AG08396 (cell line): ENCODE measurements at places on chromosomes 2 and 18.

GRCh38 chr2:3040496-3041140 lies 337.0 kb downstream of the EIPR1 start:
- no peak for DNase-seq

DNA sequence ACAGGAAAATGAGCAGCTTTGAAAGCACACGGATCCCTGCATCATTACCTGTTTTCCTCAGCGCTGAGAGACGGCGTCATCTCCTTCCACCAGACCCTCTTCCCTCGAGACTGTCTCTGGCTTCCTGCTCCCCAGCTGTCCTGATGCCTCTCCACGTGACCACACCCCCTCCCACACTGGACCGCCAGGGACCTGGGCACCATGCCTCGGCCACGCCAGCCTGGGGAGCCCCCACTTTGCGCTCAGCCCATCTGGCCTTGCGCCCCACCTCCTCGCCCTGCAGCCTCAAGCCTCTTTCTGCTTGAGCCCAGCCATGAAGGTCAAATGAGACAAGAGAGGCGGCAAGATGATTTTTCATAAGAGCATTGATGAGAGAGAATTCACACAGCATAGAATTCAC lies 66.0 kb upstream of the ACKR3 start:
- DNase-seq: no peak

DNA sequence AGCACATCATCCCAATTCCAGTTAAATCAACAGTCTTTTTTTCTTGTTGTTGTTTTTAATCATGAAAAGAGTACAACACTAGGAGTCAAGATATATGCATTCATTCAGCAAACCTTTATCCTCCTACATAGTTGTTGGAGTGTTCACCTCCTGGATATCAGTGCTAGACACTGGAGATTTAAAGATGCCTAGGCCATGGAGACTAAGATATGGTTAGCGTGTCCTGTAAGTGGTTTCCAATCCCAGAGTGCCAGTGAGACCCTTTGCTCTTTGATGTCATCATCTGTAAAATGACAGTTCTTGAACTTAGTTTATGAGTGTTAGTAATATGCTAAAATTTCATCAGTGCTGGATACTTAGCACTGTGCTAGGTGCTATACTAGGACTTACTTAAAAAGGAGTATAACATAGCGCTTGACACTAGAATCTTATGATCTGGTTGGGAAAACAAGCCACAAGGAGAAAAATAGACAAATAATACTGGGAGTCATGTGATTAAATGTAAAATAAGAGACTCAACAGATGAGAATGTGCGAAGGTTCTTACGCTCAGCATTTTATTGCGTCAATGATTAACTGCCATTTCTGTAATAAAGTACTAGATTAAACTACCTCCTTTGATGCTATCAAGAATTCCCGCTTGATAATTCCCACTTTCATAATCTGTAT lies 31.5 kb downstream of the BABAM2 start:
- no peak for DNase-seq

- DNase-seq: no peak
These were observed 111.2 kb upstream of the PPP1CB start for GRCh38 chr2:28640260-28640907.

DNA sequence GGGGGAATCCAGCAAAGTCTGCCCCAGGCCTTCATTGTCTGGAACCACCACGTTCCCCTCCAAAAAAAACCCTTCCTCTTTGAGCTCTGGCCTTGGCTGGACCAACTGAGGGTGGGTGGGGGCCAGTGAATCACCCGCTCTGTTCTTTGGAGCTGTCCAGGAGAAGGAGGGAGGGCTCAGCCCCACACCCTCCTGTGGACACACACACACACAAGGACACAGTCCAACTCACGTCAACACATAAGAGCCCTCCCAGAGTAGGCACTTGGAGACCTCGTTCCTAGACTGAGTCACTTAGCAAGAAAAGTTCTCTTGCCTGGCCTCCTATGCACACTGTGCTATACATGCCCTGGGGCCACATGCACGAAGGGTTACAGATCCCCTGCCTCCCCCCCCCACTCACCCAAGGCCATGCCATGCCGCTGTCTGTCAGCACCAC lies 1.2 kb upstream of the TNS1 start:
- peak; percentile 64 for DNase-seq

GRCh38 chr2:162258686-162259085 lies 15.4 kb upstream of the FAP start:
- DNase-seq: no peak

DNA sequence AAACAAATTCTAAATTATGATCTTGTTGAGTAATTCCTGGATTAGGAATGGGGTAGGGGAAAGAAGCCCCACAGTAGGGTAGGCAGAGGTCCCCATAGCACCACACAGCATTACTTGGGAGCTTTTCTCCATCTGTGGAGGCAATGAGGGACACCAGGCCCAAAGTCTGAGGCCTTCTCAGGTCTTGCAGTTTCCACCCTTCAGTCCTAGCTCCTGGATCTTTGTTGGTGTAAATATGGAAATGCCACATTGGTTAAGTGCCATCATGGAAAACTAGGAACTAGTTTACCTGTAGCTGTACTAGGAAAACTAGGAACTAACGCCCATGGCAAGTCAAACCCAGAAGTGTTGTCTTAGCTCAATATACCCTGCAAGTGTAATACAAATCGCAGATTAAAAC lies 113.3 kb upstream of the DAPL1 start:
- no peak for DNase-seq

- DNase-seq: peak; percentile 8
These were observed 755 bp downstream of the SPAST start for GRCh38 chr2:32064021-32064601.

DNA sequence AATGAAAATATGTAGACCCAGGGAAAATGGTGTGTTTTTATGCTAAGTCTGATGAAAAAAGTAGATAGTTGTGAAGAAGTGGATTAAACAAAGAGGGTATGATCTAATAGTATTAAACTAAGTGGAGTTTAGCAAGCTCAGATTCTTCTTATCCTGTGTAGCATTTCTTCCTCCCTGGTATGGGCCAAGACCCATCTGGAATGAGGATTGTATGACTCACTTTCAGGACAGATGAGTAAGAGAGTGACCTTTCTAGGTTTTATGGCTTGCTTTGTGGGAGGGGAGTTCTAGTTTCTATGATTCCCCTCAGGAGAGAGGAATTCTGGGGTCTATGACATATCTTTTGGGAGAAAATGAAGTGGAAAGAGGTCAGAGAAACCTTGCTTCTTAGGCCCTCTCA lies 550.1 kb downstream of the SPAG16 start:
- DNase-seq: peak; percentile 39

DNA sequence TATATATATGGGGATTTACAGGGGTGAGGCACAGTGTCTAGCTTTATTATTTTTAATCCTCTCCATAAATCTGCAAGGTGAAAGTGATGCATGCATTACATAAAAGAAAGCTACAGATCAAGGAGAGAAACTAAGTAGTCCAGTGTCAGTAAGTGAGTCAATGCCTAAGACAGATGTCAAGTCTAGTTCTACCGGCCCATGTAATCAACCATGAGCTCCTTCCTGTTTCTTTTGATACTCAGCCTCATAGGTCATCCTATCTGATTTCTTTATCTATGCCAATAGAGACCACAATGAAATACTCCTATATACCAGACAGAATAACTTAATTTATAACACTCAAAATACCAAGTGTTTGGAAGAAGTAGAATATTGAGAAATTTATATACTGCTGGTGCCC lies 20.2 kb upstream of the GYPC start:
- no peak for DNase-seq

DNA sequence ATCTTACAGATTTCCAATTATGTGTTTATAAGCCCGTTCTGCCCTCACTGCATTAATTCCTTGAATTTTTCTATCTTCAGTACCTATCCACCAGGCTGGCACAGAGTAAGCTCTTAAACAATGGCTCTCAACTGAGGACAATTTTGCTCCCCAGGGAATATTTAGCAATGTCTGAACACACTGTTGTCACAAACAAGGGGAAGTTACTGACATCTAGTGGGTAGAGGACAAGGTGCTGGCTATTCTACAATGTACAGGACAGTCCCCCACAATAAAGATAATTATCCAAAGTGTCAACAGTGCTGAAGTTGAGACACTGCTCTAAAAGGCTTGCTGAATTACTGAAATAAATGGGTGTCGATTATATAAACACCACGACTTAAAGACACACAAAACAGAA lies 5.0 kb downstream of the NDUFS1 start:
- DNase-seq: no peak

DNA sequence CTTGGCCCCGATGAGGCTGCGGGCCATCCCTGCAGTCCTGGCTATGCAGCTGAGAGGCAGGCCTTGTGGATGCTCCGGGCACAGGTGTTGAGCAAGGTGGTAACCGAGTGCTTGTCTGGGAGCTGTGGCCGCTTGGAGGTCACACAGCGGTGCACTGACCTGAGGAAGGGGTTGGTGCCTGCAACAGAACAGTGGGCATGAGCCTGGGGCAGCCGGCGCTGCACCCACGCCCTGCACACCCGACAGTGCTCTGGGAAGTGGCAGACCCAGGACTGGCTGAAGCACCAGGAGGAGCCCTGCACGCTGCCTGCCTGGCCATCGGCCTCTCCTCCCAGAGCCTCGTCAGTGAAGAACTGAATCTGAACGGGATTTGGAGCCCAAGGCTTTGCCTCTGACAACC lies 8.2 kb upstream of the POTEE start:
- DNase-seq: no peak

- peak; percentile 58 for DNase-seq
These were observed 92.2 kb upstream of the MBOAT2 start for GRCh38 chr2:9095690-9096089.

DNA sequence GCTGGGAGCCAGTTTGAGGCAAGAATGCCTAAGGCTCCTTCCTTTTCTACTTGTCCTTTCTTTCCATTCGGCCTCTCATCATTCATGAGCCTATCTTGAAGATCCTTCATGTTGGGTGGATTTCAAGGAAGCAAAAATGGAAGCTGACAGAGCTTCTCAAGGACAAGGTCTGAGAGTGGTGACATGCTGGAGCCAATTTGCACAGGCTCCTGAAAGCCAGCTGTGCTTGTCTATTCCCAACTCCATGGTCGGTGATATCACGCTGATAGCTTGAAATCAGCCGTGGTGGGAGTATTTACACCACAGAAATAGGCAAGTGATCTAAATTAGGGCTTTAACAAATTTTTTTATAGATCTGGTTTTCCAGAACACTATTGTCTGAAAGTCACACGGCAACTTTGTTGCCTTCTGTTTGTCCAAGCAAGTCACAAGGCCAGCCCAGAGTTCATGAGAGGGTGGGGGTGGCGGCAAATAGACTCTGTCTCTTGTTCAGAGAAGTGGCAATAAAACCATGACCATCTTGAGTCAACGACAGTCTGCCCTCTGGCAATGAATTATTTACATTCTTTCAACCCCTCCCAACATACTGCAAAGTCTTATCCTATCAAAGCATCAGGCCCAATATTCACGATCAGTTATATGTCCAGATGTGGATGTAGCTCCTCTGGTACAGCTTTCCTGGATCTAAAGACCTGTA lies 49.9 kb upstream of the SLC35F5 start:
- no peak for DNase-seq

- DNase-seq: no peak
These were observed 41.9 kb downstream of the TRAPPC8 start for GRCh38 chr18:31901063-31901462.

DNA sequence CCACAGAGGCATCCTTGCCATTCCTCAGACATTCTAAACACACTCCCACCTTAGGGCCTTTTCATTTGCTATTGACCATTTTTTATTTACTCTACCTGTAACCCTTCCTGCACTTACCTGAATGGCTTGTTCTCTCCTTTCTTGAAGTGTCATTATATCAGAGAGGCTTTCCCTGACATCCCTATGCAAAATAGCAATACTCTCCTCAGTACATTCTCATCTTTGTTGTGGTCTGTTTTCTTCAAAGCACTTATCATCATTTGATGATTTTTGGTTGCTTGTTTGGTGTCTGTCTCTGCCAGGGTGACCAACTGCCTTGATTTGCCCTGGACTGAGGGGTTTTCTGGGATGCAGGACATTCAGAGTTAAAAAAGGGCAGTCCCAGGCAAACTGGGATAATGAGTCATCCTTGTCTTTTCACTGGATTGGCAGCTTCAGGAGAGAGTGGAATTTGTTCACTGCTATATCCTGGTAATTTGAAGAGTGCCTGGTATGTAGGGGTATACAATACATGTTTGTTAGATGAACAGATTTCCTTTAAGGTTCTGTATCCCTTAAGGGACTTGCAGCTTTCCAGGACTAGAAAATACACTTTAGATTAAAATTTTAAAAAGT lies 102.4 kb downstream of the BABAM2 start:
- peak; percentile 44 for DNase-seq

- no peak for DNase-seq
These were observed 10.8 kb downstream of the FOSL2 start for GRCh38 chr2:28403370-28403956.
